ENCODE measurements at places on chromosomes 4 and X.
A peak's percentile ranks its signal among the peaks of the same experiment; 100 is the strongest.

DNA sequence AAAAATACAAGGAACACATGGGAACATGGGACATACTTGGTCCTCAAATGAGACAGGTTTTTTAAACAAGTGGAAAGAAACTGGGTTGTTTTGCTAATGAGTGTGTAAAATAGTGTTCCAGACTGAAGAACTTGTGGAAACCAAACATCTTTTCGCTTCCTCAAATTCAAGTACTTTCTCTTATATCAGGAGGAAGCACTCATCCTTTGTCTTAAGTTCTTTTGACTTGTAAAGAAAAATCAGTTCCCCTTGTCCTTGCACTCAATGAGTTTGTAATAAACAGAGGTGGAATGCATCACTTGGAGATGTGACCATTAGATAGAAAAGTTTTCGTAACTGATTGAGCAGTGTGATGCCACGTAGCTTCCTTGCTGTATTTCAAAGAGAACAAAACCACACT lies 101.1 kb downstream of the PHOX2B start:
- no peaks in the 10 kb centered on the region for H3K4me1 ChIP-seq
- no peak overlapping the region for H3K27ac ChIP-seq
- no peak for DNase-seq
- no peak overlapping the region for H3K4me3 ChIP-seq

DNA sequence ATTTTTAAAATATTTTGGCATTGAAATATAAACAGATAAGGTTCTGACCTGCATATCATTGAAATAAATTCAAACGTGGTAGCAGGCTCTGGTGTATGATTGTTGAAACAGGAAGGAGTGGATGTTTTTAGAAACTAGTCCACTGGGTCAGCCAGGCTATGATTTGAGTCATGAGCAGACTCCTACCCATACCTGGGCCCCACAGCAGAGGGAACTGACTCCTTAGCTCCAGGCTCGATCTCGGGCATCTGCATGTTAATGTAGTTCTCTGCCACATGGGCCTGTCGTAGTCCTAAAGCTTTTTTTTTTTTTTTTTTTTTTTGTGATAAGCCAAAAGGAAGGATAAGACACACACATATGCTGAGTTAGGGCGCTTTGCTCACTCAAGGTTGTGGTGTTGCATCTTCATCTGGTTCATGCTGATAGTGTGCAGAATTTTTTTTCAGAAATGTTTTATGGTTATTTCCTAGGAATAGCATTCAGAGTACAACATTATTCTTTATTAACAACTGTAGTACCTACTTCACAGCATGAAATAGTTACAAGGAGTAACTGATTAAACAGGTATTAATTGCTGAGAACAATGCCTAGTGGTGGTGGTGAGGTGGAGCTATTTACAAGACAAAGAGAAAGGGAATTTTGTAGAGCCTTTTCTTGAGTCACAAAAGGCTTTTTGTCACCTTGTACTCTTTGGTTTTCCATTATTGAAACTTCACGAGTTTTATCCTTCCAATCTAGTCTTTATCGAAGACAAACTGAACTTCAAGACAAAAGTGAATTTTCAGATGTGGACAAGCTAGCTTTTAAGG lies 27.3 kb downstream of the OFD1 start:
- peak; percentile 46 for DNase-seq
- no peaks in the 10 kb centered on the region for H3K4me1 ChIP-seq
- H3K27ac ChIP-seq: no peak overlapping the region
- H3K36me3 ChIP-seq: no peaks in the 10 kb centered on the region
- no peaks in the 10 kb centered on the region for H3K27me3 ChIP-seq

DNA sequence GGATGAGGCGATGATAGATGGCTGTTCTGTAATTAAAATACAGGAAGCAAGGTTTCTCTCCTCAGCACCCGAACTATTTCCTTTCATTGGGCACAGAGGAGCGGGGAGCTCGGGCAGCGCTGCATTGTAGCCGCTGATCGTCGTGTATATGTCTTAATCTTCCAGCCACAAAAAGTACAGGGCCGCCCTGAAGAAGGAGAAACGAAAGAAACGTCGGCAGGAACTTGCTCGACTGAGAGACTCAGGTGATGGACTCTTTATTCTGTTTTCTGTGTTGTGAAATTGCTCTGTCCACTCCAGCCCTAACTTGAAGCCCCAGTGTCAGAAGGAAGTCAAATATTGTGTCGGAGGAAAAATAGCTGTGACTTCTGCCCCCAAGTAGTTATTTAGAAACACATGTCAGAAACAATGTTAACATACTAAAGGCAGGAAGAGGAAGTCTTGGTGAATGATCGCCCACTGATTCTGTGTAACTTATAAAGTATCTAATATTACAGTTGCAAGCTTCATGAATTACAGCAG lies 546 bp downstream of the ZRSR2 start:
- H3K27ac ChIP-seq: peak overlapping the region; percentile 85
- H3K27me3 ChIP-seq: no peaks in the 10 kb centered on the region
- peak overlapping the region; percentile 71 for H3K4me3 ChIP-seq
- H3K36me3 ChIP-seq: no peaks in the 10 kb centered on the region

GRCh38 chrX:39896951-39897740 lies 200.6 kb downstream of the BCOR start:
- peak; percentile 67 for DNase-seq
- peak overlapping the region; percentile 50 for H3K27ac ChIP-seq
- peaks cover 4% of the 10 kb centered on the region for H3K4me1 ChIP-seq
- H3K36me3 ChIP-seq: no peaks in the 10 kb centered on the region

DNA sequence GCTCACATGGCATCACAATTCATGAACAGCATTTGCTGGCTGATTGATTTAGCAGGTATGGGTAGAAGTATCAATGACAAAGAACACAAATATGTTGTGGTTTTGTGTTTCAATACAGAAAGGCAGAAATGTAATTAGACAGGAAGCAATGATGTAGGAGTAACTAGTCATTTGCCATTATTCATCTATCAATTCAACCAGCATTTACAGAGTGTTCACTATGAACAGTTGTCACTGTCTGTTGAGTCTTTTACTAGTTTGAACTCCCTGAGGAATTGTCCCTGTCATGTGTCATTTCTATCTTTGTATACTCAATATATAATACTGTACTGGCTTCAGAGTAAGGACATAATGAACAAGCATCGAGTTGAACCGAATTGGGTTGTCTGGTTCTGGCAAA lies 51.5 kb upstream of the ARHGAP24 start:
- H3K4me3 ChIP-seq: no peak overlapping the region
- H3K27me3 ChIP-seq: no peaks in the 10 kb centered on the region
- H3K27ac ChIP-seq: no peak overlapping the region
- DNase-seq: peak; percentile 40
- no peaks in the 10 kb centered on the region for H3K4me1 ChIP-seq

Measured in fibroblast of lung (primary cell).